ENCODE measurements at places on chromosomes 1 and 21.

GRCh38 chr1:240613356-240614142 lies 1.6 kb upstream of the GREM2 start:
- no peak for DNase-seq

GRCh38 chr1:99557546-99558202 lies 88.2 kb upstream of the PALMD start:
- DNase-seq, result no peak

- DNase-seq, result no peak
Observed at GRCh38 chr1:156874142-156874541, 13.5 kb downstream of the NTRK1 start.

GRCh38 chr1:170225781-170226530 lies 80.2 kb downstream of the NTMT2 start:
- DNase-seq, result no peak

DNA sequence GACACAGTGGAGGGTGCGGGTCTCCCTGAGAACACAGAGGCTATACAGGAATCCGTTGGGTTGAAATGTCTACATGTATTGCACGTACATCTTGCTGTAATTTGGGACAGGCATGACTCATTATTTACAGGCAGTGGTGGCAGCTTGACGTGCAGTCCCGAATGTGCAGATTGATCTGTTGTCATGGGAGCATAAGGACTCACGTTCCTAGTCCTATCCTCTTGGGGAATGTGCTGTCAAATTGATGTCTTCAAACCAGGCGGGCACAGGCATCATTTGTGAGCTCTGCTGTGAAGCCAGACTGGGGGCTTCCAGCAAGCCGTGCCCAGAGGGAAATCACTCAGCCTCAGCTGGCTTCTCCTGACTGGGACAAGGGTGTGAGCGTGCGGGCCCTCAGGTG lies 40.5 kb downstream of the S100B start:
- no peak for DNase-seq

GRCh38 chr1:3570066-3570986 lies 41.0 kb downstream of the MEGF6 start:
- DNase-seq, result no peak

GRCh38 chr1:63888984-63889383 lies 115.2 kb downstream of the ROR1 start:
- DNase-seq, result no peak

- DNase-seq, result no peak
Observed at GRCh38 chr1:243851765-243852164, 1.7 kb upstream of the AKT3 start.

- DNase-seq, result no peak
Observed at GRCh38 chr21:45819478-45820170, 161.9 kb upstream of the COL6A1 start.

DNA sequence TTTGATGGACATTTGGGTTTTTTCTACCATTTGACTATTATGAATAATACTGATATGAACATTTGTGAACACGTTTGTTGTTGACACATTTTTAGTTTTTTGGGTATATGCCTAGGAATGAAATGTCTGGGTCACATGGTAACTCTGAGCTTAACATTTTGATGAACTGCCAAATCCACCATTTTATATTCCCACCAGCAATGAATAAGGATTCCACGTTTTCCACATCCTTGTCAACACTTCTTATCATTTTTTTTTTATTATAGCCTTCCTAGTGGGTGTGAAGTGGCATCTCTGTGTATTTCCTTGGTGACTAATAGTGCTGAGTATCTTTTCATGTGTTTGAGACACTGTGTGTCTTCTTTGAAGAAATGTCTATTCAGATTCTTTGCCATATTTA lies 67.6 kb downstream of the RASAL2 start:
- DNase-seq, result no peak

DNA sequence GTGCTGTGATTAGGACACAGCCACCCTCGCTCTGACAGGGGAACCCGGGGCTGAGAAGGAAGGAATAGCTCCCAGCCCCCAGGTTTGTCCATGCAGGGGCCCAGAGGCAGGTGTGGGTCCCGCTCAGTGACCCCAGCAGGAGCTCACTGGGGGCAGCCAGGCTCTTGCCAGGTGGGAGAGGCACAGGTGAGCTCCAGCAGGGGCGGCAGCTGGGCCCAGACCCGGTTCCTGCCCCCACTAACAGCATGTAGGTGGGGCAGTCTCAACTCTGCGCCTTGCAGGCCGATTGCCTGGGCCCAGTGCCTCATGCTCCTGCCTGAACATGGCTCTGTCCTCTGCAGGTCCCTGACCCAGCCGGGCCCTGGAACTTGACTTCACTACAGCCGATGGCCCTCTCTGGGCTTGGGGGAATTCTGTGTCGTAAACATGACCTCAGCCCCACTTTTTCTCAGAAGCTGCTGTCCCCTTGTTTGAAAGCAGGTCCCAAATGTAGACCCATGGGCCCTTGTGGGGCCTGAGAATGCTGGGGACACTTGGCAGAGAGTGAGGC lies 127.0 kb downstream of the PRDM16 start:
- DNase-seq, result no peak

- DNase-seq, result no peak
Observed at GRCh38 chr1:8025061-8025670, 943 bp downstream of the ERRFI1 start.

- peak; percentile 64 for DNase-seq
Observed at GRCh38 chr1:198776602-198777029, 137.8 kb downstream of the PTPRC start.

GRCh38 chr1:226690460-226690982 lies 48.6 kb downstream of the ITPKB start:
- no peak for DNase-seq

DNA sequence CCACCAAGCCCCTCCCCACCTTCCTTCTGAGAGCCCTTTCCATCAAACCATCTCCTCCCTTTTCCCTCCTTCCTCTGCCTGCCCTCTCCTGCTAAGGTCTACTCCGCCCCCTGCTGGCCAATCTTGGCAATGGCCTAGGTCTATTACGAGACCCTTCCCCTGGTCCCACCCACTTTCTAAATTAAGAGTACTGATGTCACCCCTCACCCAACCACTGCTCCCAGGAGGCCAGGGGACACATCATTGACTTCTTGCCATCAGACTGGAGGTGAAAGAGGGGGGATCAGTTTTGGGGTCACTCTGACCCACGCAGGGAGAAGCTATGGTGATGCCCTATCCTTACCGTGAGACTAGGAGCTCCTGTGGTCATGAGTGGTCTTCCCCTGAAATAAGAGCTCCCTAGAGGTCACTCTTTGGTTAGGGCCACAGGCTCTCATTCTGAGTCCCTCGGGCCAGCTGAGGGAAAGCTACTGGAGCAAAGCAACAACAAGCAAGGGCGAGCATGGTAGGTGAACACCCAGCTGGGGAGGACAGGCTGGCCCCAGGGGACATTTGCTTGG lies 34.6 kb upstream of the S100A7 start:
- peak; percentile 13 for DNase-seq

GRCh38 chr21:42230636-42231035 lies 11.7 kb downstream of the ABCG1 start:
- no peak for DNase-seq

DNA sequence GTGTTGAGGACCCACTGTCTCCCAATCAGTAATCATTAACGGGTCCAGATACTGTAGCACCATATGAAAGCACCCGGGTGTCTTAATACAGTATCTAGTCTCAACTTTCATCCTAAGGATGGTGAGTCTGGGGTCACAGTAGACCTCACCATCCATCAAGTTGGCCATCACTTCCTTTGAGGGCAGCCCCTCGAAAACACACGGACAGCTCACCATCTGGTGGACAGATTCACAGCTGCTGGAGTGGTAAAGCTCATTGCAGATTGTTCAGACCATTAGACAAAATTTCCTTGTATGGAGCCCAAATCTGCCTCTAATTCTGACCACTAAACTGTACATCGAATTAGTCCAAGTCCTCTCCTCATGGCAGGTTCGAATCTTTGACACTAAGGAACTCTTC lies 123.1 kb downstream of the PGBD5 start:
- no peak for DNase-seq

GRCh38 chr1:181779343-181779742 lies 282.2 kb downstream of the ZNF648 start:
- no peak for DNase-seq

DNA sequence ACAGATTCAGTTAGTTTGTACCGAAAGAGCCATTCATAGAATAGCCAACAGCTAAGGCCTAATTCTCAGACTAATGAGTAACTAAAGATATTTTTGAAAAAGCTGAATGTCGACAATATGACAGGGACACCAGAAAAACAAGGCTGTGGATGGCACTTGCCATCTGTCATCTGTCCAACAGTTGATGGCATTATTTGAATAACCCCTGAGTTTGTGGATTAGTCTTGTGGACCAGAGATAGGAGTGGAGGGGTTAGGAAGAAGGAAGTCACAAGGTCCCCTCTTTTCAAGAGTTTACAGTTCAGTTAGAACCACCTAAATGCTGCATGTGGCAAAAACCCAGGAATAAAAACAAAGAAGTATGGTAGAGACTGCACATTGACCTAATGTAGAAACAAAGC lies 356.5 kb upstream of the DUSP10 start:
- DNase-seq, result no peak

- DNase-seq, result no peak
Observed at GRCh38 chr1:59556398-59556797, 258.4 kb upstream of the HOOK1 start.

- no peak for DNase-seq
Observed at GRCh38 chr1:21575351-21575942, 66.2 kb downstream of the ALPL start.

Data from KG1 (cell line).